T1000 (cell line): ENCODE measurements at places on chromosomes 16 and 17.

DNA sequence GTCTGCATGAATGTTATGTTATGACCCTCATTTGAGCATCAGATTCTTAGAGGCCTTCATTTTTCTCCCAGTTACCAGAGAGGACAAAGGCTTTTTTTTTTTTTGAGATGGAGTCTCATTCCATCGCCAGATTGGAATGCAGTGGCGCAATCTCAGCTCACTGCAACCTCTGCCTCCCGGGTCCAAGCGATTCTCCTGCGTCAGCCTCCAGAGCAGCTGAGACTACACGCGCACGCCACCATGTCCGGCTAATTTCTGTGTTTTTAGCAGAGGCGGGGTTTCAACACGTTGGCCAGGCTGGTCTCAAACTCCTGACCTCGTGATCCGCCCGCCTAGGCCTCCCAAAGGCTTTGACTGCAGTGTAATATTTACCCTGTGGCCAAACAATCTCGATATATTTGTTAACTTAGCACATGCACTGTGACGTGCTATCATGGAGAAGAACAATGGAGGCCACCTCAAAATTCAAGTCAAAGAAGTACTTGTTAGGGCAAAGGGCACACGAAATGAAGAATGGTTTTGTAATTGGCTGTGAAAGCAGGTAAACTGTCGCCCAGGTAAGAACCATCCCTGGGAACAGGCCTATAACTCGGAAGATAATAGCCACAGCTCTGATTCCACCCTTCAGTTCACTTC lies 303.4 kb downstream of the SLC39A11 start:
- no peak for DNase-seq

DNA sequence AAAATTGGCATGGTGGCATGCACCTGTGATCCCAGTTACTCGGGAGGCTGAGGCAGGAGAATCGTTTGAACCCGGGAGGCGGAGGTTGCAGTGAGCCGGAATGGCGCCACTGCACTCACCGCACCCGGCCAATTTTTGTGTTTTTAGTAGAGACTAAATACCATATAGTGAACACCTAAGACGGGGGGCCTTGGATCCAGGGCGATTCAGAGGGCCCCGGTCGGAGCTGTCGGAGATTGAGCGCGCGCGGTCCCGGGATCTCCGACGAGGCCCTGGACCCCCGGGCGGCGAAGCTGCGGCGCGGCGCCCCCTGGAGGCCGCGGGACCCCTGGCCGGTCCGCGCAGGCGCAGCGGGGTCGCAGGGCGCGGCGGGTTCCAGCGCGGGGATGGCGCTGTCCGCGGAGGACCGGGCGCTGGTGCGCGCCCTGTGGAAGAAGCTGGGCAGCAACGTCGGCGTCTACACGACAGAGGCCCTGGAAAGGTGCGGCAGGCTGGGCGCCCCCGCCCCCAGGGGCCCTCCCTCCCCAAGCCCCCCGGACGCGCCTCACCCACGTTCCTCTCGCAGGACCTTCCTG lies at the start of gene HBQ1:
Gene HBQ1, plus strand, starts transcription at position 359 of the 575 bp plus-strand sequence. Its CDS starts 28 bp downstream, at position 387.
- DNase-seq, result peak; percentile 44

DNA sequence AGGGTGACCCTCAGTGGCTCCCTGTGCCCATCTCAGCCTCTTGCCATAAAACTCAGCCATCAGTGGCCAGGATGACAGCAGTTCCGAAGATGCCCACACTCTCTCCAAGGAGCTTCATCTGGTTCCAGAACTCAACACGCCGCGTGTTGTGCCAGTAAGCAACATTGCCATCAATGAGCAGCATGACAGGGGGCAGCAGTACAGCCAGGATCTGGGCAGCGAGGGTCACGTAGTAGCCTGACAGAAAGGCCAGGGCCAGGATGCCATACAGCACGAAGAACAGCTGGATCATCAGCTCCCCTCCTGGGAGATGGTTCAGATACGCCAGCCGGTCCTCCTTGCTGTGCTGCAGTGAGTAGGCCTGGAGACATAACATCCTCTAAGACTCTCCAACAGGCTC lies 2.9 kb downstream of the TMEM101 start:
- DNase-seq, result no peak

GRCh38 chr16:14427371-14427948 lies 202.6 kb downstream of the PARN start:
- DNase-seq, result no peak

GRCh38 chr16:4240624-4241023 lies 1.3 kb downstream of the SRL start:
- DNase-seq, result no peak

GRCh38 chr17:57440522-57441269 lies 184.4 kb downstream of the MSI2 start:
- peak; percentile 50 for DNase-seq

DNA sequence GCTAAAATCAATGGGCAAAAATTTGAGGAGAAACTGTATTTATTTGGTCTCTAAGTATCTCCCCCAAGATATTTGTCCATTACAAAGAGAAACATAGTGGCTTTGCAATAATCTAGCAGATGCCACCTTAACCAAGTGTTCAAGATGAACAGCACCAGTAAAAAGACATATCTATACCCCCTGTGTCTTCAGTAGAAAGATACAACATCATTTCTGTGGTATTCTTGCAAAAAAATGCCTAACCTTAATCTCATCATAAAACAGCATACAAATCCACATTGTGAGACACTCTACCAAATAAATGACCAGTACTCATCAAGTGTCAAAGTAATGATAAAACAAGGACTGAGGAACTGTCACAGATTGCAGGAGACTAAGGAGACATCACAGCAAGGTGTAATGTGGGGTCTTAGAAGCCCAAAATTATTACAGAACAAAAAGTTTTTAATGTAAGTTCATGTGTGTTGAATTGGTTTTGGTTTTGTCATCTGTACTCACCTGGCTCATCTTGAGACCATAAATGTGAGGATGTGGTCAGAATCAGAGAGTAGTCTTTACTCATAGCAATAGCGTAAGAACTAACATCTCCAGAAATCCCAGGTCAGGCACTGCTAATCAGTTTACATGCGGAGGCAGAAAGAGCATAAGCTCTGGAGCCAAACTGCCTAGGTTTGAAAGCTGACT lies 77.2 kb downstream of the AATF start:
- no peak for DNase-seq

GRCh38 chr17:59001158-59001814 lies 105.4 kb downstream of the TRIM37 start:
- no peak for DNase-seq

DNA sequence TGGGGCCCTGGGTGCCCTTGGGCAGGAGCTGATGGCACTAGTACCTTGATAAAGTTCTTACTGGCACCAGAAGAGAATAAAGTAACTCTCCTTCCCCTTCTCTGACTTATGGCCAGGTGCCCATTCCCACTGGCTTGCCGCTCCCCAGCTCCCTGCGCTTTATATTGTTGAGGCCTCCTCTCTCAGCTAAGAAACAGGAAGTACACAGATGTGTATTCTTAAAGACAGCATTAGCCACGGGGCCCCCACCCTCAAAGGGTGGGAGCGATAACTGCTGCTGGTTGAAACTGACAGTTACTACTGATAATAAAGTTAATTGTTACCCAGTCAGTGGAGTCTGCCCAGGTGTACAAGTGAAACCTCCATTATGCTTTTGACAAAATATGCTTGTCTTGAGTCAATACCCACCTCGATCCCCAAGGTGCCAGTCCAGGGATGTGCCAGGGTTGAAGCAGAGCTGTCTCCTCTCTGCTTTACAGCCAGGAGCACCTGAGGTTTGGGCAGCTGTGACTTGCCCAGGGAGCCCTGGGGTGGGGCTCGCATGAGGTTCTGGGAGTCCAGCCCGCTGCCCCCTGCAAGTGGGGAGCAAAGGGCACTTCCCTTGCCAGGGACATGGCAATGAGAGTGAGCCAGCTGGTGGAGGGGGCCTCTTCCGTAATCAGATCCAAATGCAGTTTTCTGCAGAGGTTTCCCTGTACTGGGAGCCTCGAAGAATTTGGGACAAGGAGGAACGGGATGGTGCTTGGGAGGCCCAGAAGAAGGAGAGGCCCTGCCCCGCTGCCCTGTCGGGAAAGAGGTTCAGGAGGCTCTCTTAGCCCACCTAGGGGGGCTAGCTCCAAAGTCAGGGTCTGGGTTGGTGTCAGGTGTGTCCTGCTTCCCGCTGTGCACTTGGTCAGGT lies 5.4 kb upstream of the CLDN9 start:
- DNase-seq, result no peak

DNA sequence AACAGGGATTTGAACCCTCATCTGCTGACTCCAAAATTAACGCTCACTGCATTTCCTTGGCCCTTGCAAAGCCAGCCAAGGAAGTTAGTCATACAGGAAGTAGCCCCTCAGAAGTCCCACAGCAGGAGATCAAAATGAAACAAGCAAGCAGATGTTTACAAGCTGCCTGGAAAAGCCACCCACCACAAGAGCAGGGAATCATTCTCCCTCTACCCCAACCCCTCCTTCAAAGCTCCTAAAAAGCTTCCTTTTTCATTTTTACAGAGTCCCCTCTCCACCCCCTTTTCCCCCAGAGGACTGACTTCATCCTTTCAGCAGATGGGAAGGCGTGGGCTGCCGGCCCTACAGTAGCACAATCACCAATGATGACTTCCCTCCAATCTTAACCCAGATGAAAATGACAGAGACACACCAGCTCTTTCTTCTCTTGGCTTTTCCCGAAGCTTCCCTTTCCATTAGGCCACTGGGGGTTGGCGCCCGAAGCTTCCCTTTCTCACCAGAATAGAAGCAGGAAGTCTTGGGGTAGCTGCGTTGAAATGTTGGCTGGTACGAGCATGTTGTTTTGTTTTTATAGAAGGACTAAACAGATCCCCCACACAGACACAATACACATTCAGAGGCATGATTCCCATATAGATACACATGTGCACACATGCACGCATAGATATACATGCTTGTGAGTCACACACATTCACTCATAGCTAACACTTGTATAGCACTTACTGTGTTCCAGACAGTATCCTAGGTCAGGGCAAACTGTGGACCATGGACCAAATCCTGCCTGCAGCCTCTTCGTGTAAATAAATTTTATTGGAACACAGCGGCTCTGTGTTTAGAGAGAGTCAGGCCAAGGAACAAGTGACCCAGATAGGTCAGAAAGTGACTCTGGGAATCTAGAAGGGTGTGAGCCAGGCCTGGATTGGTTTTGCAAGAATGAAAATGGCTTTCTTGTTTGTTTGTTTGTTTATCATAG lies 17.4 kb downstream of the ITPRIPL2 start:
- DNase-seq, result peak; percentile 43

DNA sequence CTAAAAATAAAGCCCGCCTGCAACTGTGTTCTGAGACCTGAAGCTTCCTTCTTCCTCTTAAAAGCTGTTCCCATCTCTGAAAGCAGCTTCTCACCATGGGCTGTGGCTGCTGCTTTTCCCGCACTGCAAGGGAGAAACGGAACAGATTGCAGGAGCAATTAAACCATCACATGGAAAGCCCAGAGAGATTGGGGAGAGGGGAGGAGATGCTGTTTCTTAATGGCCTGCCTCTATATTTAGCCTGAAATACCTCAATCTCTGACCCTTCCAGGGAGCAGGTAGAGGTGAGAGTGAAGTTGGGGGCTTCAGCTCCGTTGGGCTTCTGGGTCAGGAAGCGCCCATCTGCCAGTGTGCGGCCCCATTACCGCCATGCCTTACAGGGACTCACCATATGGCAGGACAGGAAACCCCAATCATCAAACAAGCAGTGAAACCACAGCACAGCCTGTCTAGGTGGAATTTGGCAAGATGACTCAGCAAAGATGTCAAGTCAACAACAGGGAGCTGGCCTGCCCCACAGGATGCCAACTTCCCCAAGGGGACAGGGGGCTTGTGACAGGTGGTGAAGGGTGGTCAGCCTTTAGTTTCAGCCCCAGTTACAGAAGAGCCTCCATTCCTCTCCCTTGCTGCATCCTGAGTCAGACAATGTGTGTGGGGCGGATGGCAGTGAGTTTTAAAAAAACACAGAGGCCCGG lies 286.6 kb upstream of the CCL2 start:
- no peak for DNase-seq

DNA sequence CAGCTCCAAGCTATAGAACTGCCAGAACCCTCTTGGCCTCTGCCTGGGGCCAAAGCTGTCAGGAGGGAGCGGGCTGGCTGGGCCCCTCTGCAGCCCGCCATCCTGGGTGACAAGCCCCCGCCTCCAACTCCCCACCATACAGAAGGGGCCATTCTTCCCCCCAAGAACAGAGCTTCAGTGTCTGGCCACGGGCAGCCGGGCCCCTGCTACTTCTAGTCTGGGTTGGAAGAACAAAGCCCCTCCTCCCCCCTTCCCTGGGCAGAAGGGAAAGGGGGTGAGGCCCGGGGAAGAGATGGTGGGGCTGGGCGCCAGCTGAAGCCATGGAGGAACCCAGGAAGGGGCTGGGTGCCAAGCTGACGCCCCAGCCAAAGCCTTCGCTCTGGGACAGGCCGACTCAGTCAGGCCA lies 9.0 kb downstream of the NAT9 start:
- no peak for DNase-seq

DNA sequence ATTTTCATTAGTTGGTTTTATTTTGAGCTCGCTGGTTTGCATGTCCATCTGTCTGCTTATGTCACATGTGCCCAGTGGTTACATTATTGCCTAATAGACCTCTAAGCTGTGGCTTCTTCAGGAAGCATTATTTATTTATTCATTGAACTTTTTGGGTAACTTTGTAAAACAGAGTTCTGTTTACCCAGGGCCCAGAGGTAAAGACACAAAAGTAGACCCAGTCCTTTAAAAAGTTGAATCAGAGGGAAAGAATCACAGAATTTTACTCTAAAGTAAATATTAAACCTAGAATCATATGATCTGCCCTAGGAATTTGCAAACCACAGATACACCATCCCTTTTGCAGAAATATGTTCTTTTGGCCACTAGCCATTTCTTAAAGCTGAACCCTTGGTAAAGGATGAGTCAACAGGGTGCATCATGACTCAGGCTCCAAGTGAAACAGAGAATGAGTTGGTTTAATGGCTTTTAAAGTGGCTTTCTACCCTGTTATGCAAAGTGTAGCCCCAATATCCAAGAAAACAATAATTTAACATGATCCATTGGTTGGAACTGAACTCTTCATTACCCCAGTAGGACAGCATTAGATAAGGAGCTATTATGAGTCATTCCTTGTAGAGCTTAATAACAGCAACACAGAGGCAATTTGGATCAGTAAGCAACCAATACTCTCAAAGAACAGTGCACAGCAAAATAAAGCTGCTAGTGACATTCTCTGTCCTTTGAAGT lies 236.3 kb downstream of the KCNJ2 start:
- DNase-seq, result peak; percentile 64
